Cerebellar nuclear complex (tissue), 1 donor: ENCODE measurements at places on chromosomes 6 and 20.

DNA sequence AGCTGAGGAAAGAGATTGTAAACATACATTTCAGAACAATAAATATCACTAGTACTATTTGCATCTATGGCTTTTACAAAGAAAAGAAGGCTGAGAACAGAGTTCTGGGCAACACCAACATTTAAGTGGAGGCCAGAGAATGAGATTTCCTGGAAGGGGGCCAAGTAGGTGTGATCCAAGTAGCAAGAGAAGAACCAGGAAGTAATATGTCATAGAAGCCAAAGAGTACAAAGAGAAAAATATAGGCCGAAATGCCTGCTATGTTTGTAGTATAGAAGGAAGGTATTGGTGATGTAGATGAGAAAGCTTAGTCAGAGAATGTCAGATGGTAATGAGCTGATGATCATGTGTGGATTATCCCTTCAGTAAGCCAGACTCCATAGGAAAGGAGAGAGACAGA lies 94.5 kb downstream of the PERP start:
- no peak for DNase-seq

- DNase-seq, result no peak
Measured at GRCh38 chr20:53510262-53510661, 83.4 kb downstream of the ZNF217 start.

DNA sequence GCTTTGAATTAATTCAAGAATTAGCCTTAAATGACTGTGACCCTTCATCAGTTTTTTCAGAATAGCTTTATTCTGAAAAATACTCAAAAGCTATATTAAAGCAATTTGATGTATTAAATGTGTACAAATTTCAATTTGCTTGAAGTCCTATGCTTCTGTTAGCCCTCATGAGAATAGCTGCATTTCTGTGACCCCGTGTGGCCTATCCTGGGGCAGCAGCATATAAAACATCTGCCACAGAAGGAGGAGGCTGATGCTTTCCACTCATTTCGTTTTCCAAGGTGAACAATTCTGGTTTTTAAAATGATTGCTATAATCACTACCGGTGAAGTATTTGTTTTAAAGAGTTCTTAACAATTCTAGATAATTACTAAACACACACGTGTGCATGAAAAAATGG lies 360.3 kb downstream of the BTBD9 start:
- DNase-seq, result no peak

- no peak for DNase-seq
Measured at GRCh38 chr6:130367767-130368166, 1.9 kb downstream of the TMEM200A start.

- no peak for DNase-seq
Measured at GRCh38 chr20:24097506-24098245, 109.1 kb upstream of the GGTLC1 start.

GRCh38 chr6:147538821-147539220 lies 30.3 kb downstream of the SAMD5 start:
- DNase-seq, result no peak

DNA sequence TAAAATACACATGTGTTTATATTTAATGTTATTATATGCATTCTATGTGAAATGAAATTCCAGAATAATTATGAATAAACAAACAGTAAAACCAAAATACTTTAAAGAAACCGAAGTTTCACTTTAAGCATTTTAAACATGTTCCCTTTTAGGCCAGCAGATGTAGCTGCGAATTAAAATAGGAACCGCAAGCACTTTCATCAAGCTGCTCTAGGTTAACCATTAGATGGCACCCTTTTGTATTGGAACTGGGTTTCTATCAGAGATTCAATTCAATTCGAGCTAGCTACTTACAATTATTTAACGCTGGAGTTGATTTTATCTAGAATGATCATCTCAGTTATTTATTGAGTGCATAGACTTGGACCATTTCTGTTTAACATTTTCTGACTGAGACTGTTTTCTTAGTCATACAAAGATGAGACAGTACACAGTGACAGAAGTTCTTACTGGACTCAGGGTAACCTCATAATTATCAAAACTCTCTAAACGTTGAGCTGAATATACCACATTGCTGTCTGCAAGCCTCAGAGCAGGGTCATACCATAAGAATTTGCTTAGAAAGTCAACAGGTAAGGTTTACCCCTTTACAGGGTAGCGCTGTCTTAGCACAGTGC lies 8.5 kb downstream of the TMEM242 start:
- DNase-seq, result no peak

DNA sequence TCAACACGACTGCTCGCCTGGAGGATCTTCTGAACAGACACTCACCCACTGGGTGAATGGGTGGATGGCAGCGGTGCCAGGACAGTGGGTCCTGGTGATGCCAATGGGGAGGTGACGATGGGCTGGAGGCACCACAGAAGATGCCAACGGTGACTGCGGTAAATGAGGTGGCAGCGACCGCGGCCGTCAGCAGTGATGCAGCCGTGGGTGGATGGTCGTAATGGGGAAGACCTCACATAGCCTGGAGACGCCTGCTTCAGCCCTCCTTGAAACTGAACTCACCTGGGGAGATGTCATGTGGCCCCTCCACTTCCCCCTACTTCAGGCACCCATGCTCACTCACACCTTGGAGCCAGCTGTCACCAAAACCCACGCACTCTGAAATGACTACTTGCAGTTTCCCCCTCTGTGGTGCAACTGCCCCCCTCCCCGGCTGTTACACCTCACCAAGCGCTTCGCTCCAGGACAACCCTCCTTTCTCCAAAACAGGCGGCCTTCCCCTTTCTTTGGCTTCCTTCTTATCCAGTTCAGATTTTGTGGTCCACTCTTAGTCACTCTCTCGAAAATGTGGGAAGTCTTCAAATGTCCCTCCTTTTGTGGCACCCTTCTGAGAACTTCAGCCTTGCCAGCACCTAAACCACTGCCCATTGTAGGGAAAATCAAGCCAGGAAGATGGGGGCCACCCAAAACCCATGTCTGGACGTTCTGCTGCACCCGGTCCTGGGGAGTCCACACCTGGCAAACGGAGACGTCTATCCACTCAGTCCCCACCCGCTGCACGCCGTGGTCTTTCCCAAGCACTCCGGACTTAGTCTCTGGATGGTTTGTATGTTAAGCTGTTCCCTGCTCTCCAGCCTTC lies 10.4 kb upstream of the ABHD16B start:
- no peak for DNase-seq

GRCh38 chr20:48599748-48600469 lies 227.9 kb downstream of the PREX1 start:
- DNase-seq, result no peak

- DNase-seq, result no peak
Measured at GRCh38 chr6:79031821-79032590, 46.0 kb downstream of the PHIP start.

DNA sequence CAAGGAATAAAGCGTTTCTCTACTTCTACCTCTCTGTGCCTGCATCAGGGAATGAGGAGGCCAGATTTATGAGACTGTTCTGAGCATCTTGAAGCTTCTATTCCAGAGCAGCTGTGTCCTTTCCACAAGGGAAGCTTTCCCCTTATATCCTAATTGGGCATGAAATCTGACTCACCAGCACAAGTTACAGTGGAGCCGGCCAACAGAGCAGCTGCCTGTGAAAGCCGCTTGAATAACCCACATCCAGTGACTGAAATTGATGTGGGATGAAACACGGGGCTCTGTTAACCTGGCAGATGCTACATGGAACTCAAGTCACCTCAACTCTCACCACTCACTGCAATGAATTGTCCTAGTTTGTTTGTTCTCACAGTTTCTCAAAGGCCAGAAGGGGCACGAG lies 400.3 kb downstream of the TFAP2A start:
- no peak for DNase-seq

DNA sequence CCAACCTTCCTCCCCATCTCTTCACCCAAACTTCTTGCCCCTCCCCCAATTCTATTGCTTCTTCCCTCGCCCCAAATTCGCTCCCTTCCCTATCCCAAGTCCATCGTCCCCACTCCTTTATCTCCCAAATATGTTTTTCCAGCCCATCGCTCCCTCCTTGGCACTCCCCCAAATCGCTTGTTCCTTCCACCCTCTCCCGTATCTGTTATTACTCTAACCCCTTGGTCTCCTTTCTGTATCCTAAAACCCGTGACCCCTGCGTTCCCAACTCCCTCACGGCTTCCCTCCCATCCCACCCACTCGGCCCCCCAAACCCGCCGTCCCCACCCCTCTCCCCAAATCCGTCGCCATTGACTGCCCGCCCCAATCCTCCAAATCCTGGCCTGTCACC lies 584 bp downstream of the MTCH1 start:
- DNase-seq, result no peak

- DNase-seq, result no peak
Measured at GRCh38 chr6:168726312-168726856, 285.4 kb downstream of the SMOC2 start.

DNA sequence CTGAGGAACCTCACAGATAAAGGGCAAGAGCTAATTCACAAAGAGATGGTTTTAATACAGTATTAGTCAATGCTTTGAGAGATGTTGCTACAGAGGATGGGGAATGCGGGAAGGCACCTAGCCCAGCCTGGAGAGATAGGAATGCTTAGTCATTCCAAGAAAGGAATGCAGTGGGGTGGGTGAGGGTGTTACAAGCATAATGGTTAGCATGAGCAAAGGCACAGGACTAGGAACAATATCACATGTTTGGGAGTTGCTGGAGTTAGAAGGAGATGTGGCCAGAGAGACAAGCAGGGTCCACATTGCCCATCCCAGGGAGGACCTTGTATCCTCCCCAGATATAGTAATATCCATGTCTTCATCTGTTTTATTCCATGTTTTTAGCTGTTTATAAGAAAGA lies 107.0 kb upstream of the OGFRL1 start:
- DNase-seq, result no peak

- no peak for DNase-seq
Measured at GRCh38 chr6:31920811-31921210, 6.7 kb upstream of the C2 start.
